ENCODE measurements at places on chromosomes 5 and 9.

GRCh38 chr5:72355706-72356299 is 35.6 kb downstream of the PTCD2 start:
- DNase-seq = no peak

DNA sequence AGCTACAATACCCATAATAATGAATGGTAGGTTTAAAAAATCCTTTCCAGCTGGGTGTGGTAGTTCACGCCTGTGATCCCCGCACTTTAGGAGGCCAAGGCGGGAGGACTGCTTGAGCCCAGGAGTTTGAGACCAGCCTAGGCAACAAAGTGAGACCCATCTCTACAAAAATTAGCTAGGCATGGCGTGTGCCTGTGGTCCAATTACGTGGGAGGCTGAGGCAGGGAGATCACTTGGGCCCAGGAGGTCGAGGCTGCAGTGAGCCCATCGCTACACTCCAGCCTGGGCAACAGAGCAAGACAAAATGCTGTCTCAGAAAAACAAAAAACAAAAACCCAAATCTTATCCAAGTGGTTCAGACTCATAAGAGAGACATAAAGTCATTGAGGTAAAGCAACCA is 33.8 kb upstream of the SLC6A3 start:
- no peak for DNase-seq

DNA sequence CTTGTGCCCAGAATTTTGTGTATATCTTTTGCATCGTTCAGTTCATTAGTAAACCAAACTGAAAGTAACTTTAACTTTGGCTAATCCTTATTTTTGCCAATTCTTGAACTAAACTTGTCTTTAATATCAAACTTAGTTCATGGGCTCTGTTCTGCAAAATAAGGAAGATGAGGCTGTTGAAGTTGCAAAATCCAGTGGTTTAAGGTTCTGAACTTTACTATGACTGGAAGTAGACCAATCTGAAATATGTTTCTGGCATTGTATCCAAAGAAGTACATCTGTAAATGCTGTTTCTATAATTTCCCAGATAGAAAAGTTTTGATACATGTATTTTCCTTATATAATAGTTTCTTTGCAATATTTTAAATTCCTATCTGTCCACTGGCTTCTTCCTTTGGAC is 238.1 kb downstream of the CETN3 start:
- DNase-seq = no peak

DNA sequence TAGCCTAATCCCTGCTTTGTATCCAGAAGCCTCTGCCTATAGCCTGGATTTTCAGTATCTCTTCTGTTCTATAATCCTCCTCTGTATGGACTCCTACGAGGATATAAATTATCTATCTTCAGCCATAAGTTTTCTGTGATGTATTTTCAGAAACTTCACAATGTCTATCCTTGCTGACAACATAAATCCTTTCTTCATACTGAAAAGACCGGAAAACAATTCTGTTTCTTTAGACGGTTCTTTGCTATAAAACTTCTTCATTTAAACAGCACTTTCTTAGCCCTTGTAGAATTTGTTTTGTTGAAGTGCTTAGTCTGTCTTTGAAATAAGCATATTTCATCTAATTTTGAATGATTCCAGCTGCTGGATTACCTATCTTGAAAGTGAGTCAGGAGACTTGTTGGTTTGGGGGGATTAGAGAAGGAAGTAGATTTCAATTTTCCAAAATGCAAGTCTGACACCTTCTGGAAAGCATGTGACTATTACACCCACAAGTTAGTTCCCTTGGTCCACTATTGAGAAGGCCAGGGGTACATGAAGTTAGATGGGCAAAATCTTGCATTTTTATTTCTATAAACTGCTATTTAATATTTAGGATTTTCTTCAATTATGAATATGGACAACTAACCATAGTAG is 96.3 kb upstream of the RANBP3L start:
- DNase-seq = no peak

- no peak for DNase-seq
Measured at GRCh38 chr5:86447362-86447761, 170.4 kb upstream of the COX7C start.

- DNase-seq = no peak
Measured at GRCh38 chr9:72649127-72649442, 127.7 kb downstream of the TMC1 start.

DNA sequence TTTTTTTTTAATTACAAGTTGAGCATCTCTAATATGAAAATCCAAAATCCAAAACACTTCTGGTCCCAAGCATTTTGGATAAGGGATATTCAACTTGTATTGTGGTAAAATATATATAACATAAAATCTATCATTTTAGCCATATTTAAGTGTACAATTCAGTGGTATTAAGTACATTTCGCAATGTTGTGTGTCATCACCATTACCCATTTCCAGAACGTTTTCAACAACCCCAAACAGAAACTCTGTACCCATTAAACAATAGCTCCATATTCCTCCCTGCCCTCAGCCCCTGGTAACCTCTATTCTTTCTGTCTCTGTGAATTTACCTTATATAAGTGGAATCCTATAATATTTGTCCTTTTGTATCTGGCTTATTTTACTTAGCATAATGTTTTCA is 24.9 kb downstream of the TICAM2 start:
- no peak for DNase-seq

DNA sequence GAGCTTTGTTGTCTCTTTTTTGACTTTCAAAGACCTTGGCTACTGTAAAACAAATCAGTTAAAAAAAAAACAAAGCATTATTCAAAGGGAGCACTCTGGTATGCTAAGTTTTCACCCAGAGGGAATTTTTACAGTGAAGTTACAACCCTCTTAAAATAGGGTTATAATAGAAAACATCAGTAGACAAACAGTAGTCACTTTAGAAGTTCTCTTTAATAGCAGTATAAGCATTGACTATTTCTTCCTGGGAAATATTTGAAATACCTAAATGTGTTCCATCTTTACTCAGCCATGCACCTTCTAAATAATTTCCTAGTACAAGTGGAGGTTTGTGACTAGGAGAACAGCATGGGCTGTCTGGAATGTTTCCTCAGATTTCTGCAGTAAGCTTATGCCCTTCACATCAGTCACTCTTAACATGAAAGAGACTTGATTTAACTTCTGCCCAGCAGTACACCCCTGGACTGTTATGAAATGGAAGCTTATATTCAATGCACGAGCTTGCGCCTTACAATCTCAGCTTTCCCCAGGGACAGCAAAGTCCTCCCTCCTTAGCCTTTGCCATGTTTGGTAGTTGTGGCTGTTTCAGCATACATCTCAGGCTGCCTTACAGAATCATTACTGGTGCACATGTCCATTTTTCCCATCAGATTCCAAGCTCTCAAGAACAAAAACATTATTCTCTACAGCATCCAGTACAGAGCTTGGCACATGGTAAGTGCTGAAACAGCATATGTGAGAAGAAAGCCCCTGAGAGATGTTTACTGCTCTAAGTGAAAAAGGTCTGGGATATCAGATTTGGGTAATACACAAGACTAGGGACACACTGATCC is 191.5 kb downstream of the ZNF608 start:
- DNase-seq = no peak

- DNase-seq = no peak
Measured at GRCh38 chr5:30183795-30184194, 1009.7 kb upstream of the CDH6 start.

GRCh38 chr9:71001780-71002386 is 119.5 kb downstream of the TRPM3 start:
- no peak for DNase-seq

- DNase-seq = no peak
Measured at GRCh38 chr5:174317256-174317894, 271.9 kb downstream of the NSG2 start.
